ENCODE measurements at places on chromosomes 11 and 22.
A peak's percentile ranks its signal among the peaks of the same experiment; 100 is the strongest.

GRCh38 chr11:60563553-60564235 lies 48.5 kb downstream of the MS4A13 start:
- DNase-seq: peak; percentile 1

DNA sequence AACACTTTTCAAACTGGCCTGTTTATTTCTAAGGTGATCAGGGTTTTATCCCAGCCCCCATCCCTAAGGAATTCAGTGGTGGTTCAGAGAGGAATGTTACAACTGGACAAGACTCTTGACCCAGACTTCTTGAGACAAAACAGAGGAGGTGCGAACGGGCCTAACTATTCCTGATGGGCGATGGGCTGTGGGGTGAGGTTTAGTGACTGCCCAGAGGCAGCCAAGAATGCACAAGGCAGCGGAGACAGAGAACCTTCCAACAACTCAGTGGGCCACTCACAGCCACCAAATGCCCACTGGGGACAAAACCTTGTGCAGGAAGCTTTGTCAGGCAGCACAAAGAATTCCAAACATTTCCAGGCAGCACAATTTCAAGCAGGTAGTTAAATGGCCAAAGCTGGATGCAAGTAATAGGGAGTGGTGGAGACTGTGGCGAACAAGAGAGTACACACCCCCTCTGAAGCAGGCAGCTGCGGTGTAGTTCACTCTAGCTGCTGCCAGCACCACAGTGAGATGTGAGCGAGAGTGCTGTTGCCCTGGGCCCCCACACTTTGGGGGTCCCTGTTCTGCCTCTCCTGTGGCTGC lies 29.2 kb downstream of the SCUBE1 start:
- no peak for DNase-seq

GRCh38 chr11:94106716-94107115 lies 21.9 kb upstream of the PANX1 start:
- no peak for DNase-seq

- peak; percentile 99 for DNase-seq
Observed at GRCh38 chr11:62678770-62679696, at the start of gene UBXN1. Gene UBXN1 (minus strand): TSS chr11:62679073. CDS start chr11:62678923, 150 bp downstream.

- no peak for DNase-seq
Observed at GRCh38 chr22:18059991-18060390, 17.8 kb upstream of the PEX26 start.

DNA sequence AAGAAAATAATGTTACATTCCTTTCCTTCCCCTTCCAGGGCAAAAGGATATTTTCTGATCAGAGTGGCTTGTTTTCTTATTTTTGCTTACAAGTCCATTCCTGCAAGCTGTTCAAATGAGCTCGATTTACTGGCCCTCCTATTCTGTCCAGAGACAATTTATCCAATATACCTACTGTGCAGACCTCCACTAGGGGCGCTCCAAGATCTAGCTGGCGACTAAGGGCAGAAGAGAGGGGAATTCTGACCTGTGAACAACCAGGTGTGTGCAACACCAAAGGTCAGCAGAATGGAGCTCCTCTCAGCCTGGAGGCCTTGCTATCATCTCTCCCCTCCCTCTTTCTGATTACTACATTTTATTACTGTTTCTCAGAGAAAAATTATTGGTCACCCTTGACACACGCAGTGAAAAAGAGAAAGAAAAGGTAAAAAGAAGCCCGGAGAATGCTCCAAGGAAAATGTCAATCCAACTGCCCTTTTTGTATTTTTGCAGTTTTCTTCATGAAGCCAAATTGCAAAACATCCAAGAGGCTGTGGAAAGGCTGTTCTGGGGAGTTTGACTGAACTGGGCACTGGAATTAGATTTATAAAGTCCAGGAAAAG lies 3.2 kb downstream of the SEZ6L start:
- peak; percentile 13 for DNase-seq

DNA sequence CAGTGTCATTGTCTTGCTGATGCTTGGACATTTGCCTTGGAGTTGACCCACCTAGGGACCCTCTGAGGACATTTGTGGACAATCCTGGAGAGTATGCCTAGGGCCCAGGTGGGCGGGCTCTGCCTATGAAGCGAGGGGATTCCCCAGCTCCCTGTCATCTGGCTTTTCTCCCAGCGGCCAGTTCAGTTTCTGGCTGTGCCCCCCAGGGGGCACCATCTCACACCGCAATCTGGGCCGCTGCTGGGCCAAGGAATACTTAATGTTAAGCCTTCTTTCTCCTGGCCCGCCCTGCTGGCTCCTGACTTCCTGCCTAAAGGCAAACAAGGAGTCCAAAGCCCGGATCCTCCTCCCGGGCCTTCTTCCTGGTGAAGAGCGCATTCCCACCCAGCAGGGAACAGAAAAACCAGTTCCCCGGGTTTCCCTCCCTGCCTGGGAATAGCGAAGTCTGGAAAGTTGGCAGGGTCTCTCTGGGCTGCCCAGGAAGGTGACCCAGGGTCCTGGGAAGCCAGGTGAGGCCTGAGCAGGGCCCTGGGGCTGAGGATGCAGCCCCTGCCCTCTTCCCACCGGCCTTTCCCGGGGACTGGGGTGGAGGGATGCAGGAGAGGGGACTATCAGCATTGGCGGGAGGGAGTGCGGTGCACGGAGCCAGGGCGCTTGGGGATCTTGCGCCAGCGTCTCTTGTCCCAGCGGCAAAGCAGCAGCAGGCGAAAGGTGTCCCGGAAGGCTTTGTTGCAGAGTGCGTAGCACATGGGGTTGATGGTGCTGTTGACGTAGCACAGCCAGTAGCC lies 11.9 kb downstream of the CHRM1 start:
- DNase-seq: peak; percentile 58

DNA sequence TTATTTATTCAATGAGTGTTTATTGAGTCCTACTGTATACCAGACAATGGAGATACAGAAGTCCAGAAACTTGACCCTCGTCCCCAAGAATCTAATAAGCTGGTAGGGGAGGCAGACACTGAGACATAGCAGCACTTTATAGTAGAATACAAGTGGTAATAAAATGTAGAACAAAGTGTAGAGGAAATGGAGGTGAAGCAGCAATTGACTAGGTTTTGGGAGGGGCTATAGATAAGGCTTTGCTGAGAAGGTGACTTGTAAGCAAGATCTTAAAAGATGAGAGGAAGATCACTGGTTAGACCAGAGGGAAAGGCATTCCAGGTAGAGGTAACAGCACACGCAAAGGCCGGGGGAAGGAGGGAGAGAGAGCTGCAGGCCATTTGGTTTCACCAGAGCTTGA lies 57.3 kb downstream of the ZBTB16 start:
- no peak for DNase-seq

DNA sequence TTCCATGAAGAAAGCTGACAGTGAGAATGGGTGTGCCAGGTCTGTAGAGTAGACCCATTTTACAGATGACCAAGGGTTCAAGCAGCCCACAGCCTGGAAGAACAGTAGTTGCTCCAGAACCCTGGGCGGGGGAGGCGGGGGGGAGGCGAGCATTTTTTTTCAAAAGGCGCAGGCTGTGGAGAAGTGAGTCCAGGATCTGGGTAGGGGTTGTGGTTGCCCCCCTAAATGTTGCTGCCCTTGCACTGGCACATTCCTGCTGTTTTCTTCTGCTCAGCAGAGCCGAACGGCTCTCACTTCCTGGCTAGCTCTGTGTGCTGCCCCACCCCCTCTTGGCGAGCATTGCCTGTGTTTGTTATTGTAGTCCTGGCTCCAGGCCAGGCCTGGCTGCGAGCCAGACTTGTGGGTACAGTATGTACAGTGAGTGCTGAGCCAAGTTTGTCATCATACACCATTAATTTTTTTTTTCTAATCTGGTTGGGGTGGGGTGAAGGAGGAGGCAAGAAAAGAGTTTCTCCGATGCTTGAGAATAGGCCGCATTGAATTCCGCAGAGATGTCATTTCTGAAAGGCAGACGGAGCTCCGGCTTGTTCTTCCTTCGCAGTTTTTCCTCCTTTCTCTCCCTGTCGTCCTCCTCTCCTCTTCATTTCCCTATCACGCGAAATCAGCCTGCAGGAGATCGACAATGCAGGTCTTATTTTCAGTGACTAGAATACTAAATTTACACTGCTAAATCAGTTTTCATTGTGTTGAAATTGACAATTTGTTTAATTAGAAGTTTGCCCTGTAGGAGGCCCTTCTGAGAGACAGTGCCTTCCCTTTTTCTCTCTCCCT lies 100.5 kb downstream of the ZBTB16 start:
- DNase-seq: peak; percentile 99

- no peak for DNase-seq
Observed at GRCh38 chr22:43396934-43397457, 14.8 kb upstream of the MPPED1 start.

GRCh38 chr11:33179348-33179803 lies 18.1 kb upstream of the CSTF3 start:
- no peak for DNase-seq

- DNase-seq: no peak
Observed at GRCh38 chr11:13685461-13686108, 17.1 kb downstream of the FAR1 start.

DNA sequence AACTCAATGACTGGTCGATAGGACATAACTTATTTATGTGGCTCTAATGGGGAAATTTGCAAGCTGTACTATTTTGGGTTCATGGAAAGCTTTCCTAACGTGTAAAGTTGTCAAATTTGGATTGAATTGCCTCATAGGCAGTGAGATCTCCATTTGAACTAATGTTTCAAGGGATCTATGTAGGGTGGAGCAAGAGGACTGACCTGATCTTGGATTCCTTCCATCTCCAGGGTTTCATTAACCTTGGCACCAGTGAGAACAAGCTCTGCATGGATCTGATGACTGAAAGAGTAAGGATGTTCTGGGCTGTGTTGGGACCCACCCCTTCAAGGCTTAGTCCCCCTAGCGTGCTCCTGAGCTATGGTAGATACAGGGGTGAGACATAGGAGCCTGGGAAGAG lies 2.1 kb downstream of the ACCSL start:
- DNase-seq: no peak

DNA sequence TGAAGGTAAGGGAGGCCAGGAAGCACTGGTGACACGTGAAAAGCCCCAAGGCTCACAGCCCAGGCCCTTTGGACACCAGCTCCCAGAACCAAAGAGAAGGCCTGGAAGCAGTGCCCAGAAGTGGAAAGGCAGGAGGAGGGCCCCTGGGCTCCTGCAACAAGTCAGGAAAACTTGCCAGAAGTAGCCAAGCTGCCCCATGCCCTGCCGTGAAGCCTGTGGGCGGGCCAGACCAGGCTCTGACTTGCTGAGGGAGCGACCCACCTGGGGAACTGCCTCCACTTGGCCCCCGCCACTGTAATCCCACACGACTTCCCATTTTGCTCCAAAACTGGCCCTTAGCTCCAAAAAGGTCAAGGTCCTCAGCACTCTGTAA lies 51.3 kb upstream of the ARFGAP3 start:
- no peak for DNase-seq

GRCh38 chr11:43579171-43579918 lies 101.2 kb upstream of the HSD17B12 start:
- peak; percentile 39 for DNase-seq

GRCh38 chr22:18005201-18005926 lies 19.0 kb downstream of the MICAL3 start:
- no peak for DNase-seq

- DNase-seq: no peak
Observed at GRCh38 chr11:71279916-71280645, 27.7 kb upstream of the SHANK2 start.

DNA sequence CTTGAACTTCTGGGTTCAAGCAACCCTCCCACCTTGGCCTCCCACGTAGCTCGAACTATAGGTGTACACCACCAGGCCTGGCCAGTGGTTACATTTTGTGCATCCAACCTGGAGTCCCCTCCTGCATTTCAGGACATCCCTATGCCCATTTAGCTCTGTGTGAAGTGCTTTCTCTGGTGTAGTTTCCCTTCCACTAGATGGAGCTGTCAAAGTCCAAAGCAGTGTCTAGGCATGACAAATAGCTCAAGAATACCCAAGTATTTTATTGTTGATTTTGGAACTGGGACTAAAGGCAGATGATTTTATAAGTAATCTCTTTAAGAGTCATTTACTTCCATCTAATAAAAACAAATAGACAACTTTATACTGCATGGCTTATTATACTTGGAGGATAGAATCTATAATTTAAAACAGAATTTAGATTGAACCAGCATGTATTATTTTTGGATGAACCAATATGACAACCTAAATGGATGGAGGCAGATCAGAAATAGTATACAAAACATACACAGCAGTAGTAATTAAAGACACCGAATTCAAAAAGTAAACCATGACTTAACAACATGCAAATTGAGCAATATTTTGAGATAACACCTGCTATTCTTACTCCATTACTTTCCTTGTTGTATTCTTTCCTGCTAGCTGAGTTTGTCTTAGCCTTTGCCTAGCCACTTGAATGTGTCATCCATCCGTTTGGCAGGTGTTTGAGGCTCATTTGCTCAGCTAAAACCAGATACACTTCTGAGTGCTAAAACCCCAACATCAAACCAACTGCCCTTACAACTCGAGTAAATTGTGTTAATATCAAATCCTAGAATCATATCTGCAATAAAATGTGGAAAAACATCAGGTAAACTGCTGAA lies 37.7 kb downstream of the EIF4ENIF1 start:
- DNase-seq: peak; percentile 67

GRCh38 chr11:1203505-1204271 lies 19.2 kb upstream of the MUC5B start:
- DNase-seq: no peak

DNA sequence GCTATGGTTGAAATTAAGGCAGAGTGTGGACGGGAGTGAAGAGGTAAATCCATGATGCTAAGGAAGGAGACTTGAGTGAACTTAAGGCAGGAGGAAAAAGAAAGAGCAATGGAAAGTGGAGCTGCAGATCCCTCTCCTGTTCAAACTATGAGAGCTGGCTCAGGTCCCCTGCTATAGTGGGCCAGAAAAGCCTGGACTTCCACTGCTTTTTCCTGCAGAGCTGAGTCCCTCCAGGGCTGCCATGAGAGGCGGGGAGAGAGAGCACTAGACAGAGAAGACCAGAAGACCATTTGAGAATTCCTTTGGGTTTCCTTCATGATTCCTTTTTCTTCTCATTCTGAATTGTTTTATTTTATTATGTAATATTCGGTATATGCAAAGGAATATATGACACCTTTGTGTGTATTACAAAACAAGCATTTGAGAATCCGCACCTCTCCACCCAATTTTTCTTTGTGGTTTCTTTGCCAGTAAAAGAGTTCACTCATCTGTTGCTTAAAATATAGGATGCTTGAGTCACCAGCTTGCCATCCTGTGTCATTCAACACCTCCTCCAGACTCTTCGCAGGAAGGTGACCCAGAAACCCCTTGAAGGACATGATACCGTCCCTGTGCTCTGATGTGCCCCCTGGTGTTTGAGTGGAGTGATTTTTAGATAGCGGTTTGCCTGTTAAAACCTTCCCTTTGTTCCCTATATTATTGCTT lies 24.4 kb downstream of the SREBF2 start:
- DNase-seq: peak; percentile 84

GRCh38 chr11:115501502-115501892 lies 2.7 kb downstream of the CADM1 start:
- DNase-seq: no peak

DNA sequence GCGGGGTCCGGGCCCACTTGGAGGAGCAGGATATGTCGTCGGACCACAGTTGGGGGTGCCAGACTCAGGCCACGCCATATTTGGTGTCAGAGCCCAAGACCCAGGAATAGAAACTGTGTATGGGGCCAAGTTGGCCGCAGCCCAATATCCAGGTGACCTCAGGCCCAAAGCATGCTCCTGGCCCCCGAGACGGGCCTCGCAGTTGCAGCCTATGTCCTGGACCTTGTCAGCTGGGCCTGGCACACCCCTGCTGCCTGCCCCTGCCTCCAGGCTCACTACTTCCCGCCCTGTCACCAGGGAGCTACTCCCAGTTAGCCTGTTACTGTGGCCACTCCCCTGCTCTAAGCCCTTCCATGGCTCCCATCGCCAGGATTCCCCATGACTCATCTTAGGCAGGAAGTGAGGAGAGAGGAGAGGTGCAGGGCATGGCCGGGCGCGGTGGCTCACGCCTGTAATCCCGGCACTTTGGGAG lies 23.1 kb downstream of the A4GALT start:
- DNase-seq: peak; percentile 88

Measured in fibroblast of mammary gland (primary cell).